Ecto neural progenitor cell (in vitro differentiated cells): ENCODE measurements at places on chromosomes 4 and X.

GRCh38 chr4:161936625-161937550 is 226.9 kb downstream of the FSTL5 start:
- no peak for DNase-seq

DNA sequence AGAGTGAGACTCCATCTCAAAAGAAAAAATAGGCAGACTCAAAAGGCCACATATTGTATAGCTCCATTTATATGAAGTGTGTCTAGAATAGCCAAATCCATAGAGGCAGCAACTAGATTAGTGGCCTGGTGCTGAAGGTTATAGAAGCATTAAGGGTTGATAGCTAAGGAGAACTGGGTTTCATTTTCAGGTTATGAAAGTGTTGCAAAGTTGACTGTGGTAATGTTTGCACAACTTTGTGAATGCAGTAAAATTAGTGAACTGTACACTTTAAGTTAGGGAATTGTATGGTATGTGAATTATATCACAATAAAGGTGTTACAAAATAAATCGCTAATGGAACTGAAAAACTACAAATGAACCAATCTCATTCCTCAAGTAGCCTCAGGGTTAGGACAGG is 28.3 kb downstream of the TXLNG start:
- no peak for DNase-seq

DNA sequence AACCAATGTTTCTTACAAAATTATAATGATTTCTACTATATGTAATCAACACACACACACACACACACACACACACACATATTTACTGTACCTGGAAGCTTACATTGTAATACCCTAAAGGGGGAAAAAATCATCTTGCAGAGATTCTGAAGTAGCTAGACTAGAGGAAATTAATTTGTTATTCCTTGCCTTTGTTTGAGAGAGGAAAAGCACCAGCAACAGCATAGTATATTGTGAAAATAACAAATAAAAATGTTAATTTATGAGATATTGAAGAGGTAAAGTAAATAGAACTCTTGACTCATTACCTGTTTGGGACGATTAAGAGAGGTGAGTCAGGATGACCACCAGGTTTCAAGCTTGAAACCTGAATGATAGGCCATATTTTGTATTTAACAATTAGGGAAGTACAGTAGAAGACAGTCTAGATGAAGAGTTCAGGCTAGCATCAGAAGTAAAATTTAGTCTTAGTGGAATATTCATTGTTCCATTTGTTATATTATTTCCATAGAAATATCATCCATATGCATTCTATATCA is 873.4 kb upstream of the PCDH10 start:
- DNase-seq = no peak

DNA sequence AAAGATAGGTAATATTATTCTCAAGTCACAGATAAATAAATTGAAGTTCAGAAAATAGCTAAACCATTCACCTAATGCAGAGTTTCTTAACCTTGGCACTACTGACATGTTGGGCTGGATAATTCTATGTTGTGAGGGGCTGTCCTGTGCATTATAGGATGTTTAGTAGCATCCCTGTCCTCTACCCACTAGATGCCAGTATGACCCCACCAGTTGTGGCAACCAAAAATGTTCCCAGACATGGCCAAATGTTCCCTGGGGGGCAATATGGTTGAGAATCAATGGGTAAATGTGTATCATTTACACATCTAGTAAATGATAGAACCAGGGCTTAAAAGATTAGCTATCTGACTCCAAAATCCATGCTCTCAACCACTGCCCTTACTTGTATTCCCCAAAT is 140.9 kb downstream of the COL4A6 start:
- no peak for DNase-seq

GRCh38 chrX:20147561-20147960 is 5.9 kb upstream of the EIF1AX start:
- no peak for DNase-seq

- no peak for DNase-seq
Measured at GRCh38 chrX:86981326-86981879, 536.2 kb upstream of the KLHL4 start.
